ENCODE measurements at places on chromosomes 4 and X.

DNA sequence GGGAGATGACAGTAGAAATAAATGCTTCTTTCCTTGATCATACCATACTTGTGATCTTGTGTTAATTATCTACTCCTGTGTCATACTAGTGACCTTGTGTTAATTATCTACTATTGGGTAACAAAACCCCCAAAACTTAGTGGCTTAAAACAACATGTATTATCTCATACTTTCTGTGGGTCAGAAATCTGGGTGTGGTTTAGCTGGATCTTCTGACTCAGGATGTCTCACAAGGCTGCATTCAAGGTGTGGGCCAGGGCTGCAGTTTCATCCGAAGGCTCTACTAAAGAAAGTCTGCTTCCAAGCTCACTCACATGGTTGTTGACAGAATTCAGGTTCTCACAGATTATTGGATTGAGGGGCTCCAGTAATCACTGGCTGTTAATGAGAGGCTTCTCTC is 70.3 kb upstream of the NDP start:
- DNase-seq: no peak

GRCh38 chr4:186939226-186939625 is 215.6 kb upstream of the FAT1 start:
- DNase-seq: no peak

GRCh38 chr4:25449688-25450087 is 72.6 kb downstream of the ANAPC4 start:
- DNase-seq: no peak

- no peak for DNase-seq
Observed at GRCh38 chr4:1812720-1813119, 19.6 kb downstream of the FGFR3 start.

DNA sequence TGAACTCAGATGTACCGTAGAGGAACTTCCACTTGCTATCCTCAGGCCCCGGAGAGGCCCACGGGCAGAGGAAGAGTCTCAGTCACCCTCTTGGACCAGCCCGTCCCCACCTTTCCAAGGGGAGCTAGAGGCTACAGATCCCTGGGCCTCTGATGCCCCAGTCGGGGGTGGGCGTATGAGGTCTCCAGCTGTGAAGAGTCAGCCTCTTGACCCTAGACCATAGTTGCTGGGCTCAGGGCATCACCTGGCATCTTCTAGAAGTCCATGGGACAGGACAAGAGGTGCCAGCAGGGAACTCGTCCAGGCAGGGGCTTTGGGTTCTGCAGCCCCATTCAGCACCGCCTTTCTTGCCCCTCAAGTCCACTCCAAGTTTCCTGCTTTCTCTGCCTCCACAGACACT is 11.6 kb downstream of the SASH3 start:
- DNase-seq: no peak

DNA sequence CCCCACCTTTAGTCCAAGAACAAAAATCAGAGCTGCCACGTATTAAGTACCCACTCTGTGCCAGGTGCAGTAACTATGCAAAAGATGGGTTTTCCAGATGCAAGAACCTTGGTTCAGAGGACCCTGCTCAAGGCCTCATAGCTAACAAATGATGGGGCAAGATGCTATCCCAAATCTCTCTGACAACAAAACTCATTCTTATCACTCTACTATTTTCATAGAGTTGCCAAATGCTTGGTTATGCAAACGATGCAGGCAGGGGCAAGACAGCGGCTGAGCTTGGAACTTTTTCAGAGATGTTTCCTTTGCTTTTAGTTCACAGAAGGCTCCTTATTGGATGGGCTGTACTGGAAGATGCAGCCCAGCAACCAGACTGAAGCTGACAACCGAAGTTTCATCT is 30.5 kb downstream of the PKD2 start:
- no peak for DNase-seq

All from M059J (cell line).